Dermis blood vessel endothelial cell (primary cell): ENCODE measurements at places on chromosomes 3 and 15. TPM values are rescaled to one million over a fixed set of nuclear protein-coding genes. Genes with fewer than 3 reads are reported as not detected.
A peak's percentile ranks its signal among the peaks of the same experiment; 100 is the strongest.

Gene MGLL
- 35.7 and 73.0 TPM in 2 replicates for total RNA-seq

Gene PCNP
- total RNA-seq: 65.5 and 98.7 TPM in 2 replicates

GRCh38 chr3:107679921-107680320 lies 157.2 kb downstream of the BBX start:
- no peak for DNase-seq

Gene FRMD5
- total RNA-seq: 1.5 and 3.4 TPM in 2 replicates

DNA sequence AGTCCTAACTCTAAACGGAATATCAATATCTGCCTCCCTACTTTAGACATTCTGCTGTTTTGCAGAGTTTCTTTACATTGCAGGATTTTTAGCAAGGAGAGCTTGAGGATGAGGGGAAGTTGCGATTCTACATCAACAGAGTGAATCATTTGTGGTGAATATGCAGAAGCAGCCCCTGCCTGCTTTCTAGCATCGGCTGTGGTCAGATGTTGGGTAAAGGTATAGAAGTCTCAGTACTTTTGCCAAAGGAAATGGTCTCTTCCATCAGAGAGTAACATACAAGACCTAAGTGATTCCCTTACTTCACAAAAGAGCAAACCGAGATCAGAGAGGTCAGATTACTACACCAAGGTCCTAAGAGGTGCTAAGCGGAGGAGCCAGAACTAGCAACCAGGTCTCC lies 15.2 kb downstream of the ST3GAL6 start:
- DNase-seq: no peak

Gene SH2D7
- total RNA-seq: not detected in 2 replicates

GRCh38 chr15:61141497-61142125 lies 87.5 kb downstream of the RORA start:
- no peak for DNase-seq

GRCh38 chr3:135860761-135861160 lies 104.8 kb upstream of the PPP2R3A start:
- no peak for DNase-seq

DNA sequence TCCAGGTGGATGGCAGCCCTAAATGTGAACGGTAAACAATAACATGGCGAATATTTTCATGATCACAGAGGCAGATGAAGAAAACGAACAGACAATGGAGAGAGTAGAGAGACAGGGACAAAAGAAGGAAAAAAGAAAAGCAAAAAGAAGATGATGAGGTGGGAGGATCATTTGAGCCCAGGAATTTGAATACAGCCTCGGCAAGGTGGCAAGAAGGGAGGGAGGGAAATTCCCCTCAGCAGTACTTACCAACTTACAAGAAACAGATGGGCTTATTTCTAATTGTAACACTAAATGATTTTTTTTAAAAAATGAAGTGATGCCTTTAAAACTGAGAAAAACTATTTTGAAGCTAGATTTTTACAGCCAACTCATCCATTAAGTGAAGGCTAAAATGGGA lies 6.0 kb upstream of the MAP4 start:
- no peak for DNase-seq

Gene ARIH2
- 77.2 and 86.3 TPM in 2 replicates for total RNA-seq

- no peak for DNase-seq
These were observed 16.3 kb upstream of the TRPM7 start for GRCh38 chr15:50702762-50703334.

DNA sequence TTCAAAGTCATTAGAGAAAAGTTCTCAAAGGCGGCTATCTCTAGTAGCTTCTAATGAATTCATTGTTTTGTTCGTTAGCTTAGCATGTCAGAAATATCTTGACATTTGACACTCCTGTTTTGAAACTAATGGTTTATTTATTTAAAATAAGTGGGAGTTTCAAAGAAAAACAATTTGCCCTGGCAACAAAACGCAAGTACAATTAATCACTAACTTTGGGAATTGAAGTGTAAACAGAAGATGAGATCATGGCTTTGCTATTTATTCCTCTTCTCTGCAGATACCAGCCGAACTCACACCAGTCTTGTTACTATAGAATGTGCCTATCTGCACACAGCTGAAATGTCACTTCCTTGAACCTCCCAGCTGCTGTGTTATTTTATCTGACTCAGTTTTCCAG lies 27.5 kb downstream of the MASP1 start:
- DNase-seq: peak; percentile 79
